Stimulated activated CD4-positive, alpha-beta T cell treated with anti-CD3 and anti-CD28 coated beads, Interleukin-15, amount 100 ng/mL, for 1 hour (primary cell): ENCODE measurements at places on chromosomes 5 and 9.

GRCh38 chr9:137396227-137396626, 26.7 kb downstream of the EXD3 start:
- DNase-seq, result no peak

DNA sequence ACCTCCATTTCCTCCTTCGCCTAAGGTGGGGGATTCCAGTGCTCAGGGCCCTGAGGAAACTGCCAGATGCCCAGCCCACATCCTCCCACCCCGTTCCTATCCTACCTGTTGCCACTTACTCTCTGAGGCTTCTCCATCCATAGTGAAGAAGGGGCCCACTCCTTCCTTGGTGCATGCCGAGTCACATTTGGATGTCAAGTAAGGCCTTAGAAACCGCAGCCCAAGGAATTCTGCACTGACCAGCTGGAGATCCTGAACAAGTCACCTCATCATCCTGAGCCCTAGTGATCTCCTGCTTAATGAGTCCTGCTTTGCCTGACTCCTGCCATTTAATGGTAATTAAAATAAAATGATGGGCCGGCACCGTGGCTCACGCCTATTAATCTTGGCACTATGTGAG, 6.7 kb upstream of the TNIP1 start:
- DNase-seq, result no peak

- no peak for DNase-seq
Measured at GRCh38 chr5:33921002-33921401, 15.2 kb upstream of the RXFP3 start.

- no peak for DNase-seq
Measured at GRCh38 chr9:16329671-16330113, 540.8 kb downstream of the BNC2 start.

DNA sequence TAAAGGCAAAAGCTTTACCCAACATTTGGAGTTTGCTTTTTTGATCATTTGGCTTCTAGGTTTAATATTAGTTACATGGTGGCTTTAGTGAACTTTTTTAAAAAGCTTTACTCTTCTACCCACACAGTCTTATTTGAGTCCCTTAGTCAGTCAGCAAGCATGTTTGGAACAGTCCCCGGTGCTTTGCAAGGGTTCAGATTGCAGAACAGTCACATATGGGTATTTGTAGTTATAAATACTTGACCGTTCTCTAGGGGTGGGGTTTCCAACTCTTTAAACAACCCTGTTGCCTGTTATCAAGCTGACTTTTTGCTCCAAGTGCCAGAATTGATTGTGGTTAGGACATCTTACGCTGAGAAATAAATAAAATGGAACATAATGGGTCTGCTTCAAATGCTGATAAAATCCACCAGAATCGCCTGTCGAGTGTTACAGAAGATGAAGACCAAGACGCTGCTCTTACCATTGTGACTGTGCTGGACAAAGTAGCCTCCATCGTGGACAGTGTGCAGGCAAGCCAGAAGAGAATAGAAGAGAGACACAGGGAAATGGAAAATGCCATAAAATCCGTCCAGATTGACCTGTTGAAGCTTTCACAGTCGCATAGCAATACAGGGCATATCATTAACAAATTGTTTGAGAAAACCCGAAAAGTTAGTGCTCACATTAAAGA, at the start of gene CAVIN4:
Gene CAVIN4, plus strand, starts transcription at position 304 of the 673 bp plus-strand sequence. Its CDS starts 65 bp downstream, at position 369.
- no peak for DNase-seq

GRCh38 chr5:131228646-131229045, 35.2 kb upstream of the CDC42SE2 start:
- DNase-seq, result no peak

DNA sequence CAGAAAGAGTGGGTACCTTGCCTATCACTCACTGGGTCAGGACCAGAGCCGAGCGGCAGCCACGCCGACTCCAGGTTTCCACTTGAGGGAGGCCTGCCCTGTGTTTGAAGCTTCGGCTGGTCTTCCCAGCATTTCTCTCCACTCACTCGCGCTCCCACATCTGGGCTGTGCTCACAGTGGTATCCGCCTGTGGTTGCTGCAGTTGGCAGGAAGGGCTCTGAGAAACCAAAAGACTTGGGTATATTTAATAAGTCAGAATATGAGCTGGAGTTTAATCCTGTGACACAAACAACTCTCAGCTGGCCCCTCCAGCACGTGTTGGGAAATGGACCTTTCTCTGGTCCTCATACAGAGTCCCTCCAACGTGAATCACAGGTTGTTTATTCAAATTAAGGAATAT, 70.9 kb downstream of the SPRY4 start:
- DNase-seq, result no peak

DNA sequence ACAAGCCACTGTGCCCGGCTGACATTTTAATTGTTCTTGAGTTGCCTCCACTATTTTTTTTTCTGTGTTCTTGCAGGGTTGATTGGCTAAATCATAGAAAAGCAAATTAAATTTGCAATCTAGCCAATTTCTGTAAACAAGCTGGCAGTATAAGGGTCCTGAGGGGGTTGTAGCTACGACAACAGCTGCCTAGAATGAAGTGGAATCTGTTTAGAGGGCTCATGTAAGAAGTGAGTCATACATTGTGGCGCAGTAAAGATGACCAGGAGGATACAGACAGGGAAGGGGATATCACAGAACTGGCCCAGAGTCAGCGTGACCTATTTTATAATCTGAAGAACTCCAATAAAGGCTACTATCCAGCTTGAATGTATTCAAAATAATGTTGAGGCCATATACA, 82.2 kb upstream of the TLE1 start:
- DNase-seq, result no peak

- DNase-seq, result no peak
Measured at GRCh38 chr5:6719417-6719816, 6.2 kb downstream of the TENT4A start.

GRCh38 chr9:111662576-111663300, 1.3 kb downstream of the GNG10 start:
- no peak for DNase-seq

- no peak for DNase-seq
Measured at GRCh38 chr5:4295663-4296339, 700.2 kb downstream of the IRX1 start.

DNA sequence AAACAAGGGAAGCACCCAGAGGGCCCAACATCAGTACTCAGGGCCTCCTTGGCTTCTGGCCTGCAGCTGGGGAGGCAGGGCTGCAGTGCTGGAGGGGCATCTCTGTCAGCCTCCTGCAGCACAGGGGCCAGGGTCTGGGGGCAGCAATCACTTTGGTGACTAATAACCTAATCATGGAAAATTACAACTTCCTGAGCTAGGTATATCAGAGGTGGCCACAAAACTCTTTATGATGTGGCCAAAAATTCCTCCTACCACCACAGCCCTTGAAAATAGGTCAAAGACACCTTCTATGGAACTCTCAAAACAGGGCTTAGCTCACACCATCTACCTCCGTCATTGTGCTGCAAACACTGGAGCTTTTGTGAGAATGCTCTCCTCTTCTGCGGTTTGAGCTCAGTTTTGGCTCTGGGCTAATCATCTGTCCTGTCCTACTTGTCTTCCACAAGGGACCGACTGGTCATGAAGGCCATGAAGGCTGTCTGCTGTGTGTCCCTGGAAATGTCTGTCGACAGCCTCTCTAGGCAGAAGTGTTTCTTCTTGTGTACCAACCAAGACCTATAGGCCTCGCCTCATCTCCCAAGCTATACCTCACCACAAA, 28.6 kb downstream of the CSF2 start:
- DNase-seq, result no peak

- DNase-seq, result no peak
Measured at GRCh38 chr5:59197911-59198310, 615.0 kb downstream of the RAB3C start.

DNA sequence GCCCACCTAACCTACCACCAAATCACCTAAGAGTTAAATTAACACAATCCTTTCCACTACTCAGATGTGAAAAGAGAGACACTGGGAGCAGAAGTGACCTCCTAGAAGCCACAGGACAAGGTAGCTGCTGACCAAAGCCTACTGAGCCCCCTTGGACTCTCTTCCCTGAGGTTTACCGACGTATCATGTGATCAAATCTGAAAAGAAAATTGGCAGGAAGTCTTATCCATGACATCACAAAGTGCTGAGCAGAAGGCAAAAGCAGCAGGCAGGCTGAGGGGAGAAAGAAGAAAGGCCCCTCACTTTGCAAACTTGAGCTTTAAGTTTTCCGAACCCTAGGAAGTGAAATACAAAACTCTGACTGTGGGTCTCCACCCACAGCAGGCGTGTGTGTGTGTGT, 11.1 kb downstream of the PRELID2 start:
- DNase-seq, result no peak

- no peak for DNase-seq
Measured at GRCh38 chr5:159241946-159242552, 21.0 kb upstream of the UBLCP1 start.

GRCh38 chr9:90307891-90308290, 334.7 kb downstream of the DIRAS2 start:
- no peak for DNase-seq

GRCh38 chr5:174720612-174721529, 3.5 kb upstream of the MSX2 start:
- DNase-seq, result no peak

DNA sequence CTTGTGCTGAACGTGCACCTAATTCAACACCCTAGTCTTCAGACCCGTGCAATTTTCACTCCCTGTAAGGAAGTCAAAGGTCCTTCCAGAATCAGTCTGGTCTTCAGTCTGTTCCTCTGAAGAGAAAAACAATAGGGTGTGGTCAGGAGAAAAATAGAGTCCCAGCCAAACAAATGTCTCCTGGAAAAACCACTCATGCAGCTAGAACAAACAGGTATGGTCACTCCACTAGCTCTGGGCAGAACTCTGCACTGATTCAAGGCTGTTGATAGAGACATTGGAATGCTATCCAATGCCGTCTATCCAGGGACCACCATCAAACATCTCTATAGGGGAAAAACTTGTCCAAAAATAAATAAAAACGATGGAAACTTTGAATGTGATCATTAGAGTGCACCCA, 81.8 kb upstream of the MAP3K1 start:
- DNase-seq, result no peak

DNA sequence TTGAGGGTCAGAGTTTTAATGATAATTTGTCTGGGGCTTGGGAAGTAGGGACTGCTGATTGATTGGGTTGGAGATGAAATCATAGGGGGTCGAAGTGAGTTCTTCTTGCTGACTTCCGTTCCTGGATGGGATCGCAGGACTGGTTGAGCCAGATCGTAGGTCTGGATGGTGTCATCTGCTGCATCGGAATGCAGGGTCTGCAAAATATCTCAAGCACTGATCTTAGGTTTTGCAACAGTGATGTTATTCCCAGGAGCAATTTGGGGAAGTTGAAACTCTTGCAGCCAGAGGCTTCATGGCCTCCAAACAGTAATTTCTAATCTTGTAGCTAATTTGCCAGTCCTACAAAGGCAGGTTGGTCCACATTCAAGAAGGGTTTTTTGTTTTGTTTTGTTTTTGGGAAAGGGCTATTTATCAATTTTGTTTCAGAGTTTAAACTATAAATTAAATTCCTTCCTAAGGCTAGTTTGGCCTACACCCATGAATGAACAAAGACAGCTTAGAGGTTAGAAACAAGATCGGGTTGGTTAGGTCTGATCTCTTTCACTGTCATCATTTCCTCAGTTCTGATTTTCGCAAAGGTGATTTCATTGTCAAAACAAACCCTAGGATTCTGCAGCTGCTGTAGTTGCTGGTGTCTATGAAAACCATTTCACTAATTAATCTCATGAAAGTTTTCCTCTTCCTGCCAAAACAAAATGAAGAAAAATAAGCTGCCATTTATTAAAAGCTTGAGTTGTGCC, 388.0 kb downstream of the TMEM232 start:
- DNase-seq, result no peak

DNA sequence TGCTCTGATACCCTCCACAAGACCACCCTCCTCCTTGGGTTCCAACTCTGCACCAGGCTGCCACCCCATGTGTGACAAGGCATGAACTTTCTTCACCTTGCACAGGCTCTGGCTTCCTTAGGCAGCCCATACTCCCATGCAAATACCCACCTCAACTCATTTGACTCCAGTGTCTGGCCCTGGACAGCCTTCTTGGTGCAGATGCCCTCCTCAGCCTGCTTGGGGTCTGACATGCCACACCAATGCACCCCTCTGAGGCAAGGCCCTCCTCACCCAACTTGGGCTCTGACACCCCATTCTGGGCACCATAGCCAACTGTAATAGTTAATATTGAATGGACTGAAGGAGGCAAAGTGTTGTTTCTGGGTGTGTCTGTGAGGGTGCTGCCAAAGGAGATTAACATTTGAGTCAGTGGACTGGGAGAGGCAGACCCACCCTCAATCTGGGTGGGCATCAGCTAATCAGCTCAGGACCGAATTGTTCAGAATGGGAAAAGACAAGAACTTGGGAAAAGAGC, 115.0 kb upstream of the EPB41L4A start:
- no peak for DNase-seq

- no peak for DNase-seq
Measured at GRCh38 chr9:78575771-78576170, 278.8 kb downstream of the PSAT1 start.

- no peak for DNase-seq
Measured at GRCh38 chr5:166281433-166281832, 2010.0 kb upstream of the WWC1 start.

GRCh38 chr5:67287510-67288268, 91.1 kb upstream of the CD180 start:
- DNase-seq, result no peak

GRCh38 chr5:132677191-132677590, 3.4 kb downstream of the IL4 start:
- DNase-seq, result no peak

DNA sequence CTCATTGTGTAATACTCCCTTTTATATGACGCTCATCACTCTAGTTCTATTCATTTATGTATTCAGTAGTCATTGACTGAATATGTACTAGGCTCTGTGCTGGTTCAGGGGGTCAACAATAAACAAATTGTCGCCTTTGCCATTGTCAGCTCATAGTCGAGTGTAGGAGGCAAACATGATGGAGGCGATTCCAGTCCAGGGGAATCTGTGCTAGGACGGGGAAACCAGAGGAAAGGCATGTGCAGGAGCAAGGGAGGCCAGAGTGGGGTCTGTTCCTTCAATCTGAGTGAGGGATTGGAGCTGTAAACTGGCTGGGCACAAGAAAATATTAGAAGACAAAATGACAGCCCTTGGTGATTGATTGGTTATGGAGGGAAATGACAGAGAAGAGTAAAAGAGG, 83.9 kb downstream of the ANGPTL2 start:
- DNase-seq, result no peak

- DNase-seq, result no peak
Measured at GRCh38 chr5:34043099-34043876, at the start of gene C1QTNF3. Gene C1QTNF3, minus strand, starts transcription at chr5:34043213. Its CDS starts 88 bp downstream, at chr5:34043125.

DNA sequence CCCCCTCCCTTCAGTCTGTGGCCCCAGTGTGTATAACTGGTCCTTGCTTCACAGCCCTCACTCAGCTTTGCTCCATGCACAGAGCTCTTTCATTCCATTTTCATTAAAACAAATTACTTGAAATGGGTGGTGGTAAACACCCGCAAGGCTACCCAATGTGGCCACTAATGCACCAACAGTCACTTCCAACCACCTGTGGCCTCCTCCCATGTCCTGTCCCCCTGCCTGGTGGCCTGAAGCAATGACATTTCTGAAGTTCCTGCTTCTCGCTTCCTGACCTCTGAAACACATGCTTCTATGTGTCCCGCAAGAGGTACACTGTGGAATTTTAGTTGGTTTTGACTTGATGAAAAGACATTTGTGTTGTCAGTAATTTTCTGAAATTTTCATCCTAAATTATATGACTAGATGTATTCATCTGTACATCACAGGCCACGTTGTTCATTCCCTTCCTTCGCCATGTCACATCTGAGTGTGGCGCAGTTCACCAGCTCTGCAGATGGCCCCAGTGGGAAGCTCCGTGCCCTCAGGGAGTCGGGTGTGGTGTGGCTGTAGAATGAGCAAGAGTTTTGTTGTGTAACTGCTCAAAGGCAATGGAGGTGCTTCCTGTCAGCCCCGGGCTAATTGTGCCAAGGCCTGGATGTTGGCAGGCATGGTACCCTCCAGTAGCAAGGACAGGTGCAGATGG, 9.6 kb downstream of the ROPN1L start:
- DNase-seq, result no peak

GRCh38 chr5:35052838-35053237, 5.1 kb upstream of the AGXT2 start:
- no peak for DNase-seq
